Urinary bladder (tissue), 4 donors: ENCODE measurements at places on chromosomes 3 and 15. TPM values are rescaled to one million over a fixed set of nuclear protein-coding genes. Genes with fewer than 3 reads are reported as not detected.

CADPS gene
- 19.2 TPM for total RNA-seq

IL20RB gene
- 0.42 TPM for total RNA-seq

ZNF860 gene
- total RNA-seq, result 9.6 TPM

GPR149 gene
- total RNA-seq, result not detected

RARB gene
- 70.7 TPM for total RNA-seq

SLC24A1 gene
- 9.7 TPM for total RNA-seq

- DNase-seq, result no peak
These were observed 2.5 kb downstream of the SUMF1 start for GRCh38 chr3:4464576-4464975.

GRCh38 chr15:69539345-69539744, 86.7 kb downstream of the RPLP1 start:
- no peak for DNase-seq

GRCh38 chr15:36185845-36186244, 393.6 kb upstream of the CDIN1 start:
- DNase-seq, result no peak

DNA sequence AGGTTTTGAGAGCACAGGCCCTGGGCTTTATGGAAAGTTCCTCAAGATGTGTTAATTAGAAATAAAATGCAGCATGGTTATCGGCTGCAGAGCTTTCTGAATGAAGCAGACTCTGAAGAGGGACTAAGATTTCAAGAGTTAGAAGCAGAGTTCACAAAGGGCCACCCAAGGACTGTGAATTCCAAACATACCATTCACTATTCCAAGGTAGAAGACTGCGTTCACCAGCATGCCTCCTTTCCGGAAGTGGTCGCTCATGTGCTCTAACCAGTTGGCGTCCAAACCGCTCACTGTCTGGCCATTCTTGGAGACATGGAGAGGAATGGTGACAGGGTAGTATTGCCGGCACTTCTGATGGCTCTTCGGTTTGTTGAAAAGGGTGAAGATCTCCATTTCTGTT, 104.9 kb downstream of the OXNAD1 start:
- DNase-seq, result no peak

DNA sequence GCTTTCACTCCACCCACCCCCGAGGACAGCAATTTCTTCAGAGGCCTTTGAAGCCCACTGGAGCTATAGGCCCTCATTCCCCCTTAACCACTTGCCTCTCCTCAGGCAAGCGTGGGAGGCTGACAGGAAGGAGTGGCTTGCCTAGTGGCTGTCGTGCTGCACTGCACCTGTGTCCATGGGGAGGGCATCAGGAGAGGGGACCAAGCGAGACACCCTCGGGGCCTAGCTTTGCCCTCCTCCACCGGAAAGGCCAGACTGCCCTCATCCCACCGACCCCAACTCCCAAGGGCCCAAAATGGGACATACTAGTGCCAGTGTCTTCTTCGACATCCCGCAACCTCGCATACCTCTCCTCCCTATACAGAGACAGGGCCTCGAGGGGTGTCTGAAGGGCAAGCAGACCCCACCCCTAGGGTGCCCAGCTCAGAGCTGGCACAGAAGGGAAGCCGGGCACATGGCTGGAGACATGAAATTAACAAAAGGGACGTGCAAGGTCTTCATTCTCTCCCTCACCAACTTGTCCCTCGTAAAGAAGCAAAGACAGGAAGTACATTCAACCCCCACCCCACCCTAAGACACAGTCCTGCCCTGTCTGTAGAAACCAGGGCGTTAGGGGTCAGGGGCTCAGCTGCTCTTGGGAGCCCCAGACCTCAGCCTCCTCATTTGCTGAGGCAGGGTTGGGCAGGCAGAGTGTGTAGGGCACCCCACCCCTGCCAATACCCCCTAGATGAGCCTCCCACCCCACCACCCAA, 24.3 kb downstream of the VIPR1 start:
- no peak for DNase-seq

DNA sequence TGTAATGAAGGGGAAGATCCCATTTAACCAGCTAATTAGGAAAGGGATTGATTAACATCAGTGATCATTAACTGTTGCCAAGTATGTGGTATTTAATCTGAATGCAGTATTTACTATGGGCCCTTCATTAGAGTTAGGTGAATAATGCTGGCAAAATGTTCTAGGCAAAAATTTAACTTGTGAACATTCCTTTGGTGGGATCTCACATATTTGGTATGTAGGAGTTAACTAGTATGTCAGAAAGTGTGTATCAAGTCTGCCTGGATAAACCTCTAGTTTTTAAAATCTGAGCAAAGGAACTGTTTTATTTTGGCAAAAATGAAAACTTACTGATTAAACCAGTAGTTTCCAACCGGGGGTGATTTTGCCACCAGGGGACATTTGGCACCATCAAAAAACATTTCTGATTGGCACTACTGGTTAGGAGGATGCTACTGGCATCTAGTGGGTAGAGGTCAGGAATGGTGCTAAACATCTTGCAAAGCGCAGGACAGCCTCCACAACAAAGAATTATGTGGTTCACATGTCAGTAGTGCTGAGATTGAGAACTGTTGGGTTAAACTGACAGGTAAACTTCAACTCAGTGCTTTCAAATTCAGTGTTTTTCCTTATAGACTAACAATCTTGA, 22.5 kb downstream of the LRTM1 start:
- no peak for DNase-seq

DNA sequence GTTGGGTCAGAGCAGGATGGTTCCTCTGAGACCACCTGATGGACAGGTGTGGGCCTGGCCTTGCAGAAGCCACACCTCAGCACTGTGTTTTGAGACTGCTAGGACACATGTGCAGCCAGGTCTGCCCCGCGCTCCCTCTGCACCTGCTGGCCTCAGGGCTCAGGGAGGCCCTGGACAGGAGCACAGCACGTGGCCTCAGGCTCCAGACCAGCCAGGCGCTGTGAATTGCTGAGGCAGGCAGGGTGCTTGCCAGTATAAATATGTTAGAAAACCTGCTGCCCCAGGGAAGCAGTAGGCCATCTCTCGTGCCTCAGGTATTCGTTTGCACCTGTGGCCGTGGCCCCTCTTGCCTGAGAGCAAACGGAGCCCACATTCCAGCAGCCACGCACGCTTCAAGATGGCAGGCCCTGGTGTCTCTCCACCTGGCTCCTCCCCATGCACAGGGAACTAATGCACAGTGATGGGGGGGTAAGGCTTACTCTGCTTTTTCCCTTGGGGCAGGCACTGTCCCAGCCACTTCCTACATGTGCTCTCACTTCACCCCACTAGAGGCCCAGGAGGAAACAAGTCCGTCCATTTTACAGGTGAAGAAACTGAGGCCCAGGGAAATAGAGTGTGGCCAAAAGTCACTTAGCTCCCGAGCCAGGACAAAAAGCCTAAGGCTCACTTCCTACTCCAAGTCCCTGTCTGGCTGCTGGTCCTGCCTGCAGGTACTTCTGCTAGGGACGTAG, 20.4 kb downstream of the SEC61A1 start:
- no peak for DNase-seq

GRCh38 chr3:50890688-50891344, 216.1 kb downstream of the DOCK3 start:
- DNase-seq, result no peak
